ENCODE measurements at places on chromosomes 1 and 21. TPM values are rescaled to one million over a fixed set of nuclear protein-coding genes. Genes with fewer than 3 reads are reported as not detected.

Gene OR10J5
- not detected for total RNA-seq

Gene HES3
- total RNA-seq, result not detected

Gene ZC3H12A
- 18.1 TPM for total RNA-seq

Gene FCRLB
- 0.39 TPM for total RNA-seq

Gene NEK2
- total RNA-seq, result 8.9 TPM

Gene TPTE
- total RNA-seq, result not detected

Gene DNALI1
- 1.1 TPM for total RNA-seq

Gene FCGR3A
- 5.0 TPM for total RNA-seq

Gene WDR64
- total RNA-seq, result not detected

Gene TMEM82
- not detected for total RNA-seq

Gene IGSF9
- total RNA-seq, result 8.4 TPM

Gene RPRD2
- 16.2 TPM for total RNA-seq

Gene GJA9
- total RNA-seq, result not detected

Gene AKR7A2
- 35.9 TPM for total RNA-seq

Gene OR2L13
- total RNA-seq, result not detected

Gene LTN1
- 38.9 TPM for total RNA-seq

Gene PIGR
- total RNA-seq, result not detected

Gene CA6
- 4.8 TPM for total RNA-seq

Gene MIXL1
- total RNA-seq, result not detected

Gene PRELP
- total RNA-seq, result 5.5 TPM

GRCh38 chr1:17222557-17222956, 17.6 kb downstream of the PADI1 start:
- no peak for DNase-seq

- no peak for DNase-seq
Measured at GRCh38 chr1:20076710-20077461, 6.9 kb downstream of the PLA2G5 start.

DNA sequence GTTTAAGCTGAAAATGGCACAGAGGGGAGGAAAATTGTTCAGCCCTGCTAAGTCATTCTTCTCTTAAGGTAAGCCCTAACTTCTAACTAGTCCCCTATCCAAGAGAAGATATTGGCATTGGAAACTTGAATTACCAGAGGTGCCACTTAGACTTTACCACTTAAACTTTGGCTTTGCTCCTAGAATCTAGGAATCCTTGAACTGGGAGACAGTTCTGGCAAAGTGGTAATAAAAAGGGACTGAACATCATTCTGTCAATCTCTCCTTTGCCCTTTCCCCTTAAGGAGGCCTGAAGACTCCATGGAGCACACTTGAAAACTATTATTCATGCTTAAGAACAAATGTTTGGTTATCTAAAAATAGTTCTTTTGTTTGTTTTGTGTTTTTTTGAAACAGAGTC, 8.4 kb downstream of the ATP1A4 start:
- DNase-seq, result no peak

- DNase-seq, result no peak
Measured at GRCh38 chr1:34547046-34547674, 207.7 kb upstream of the GJB5 start.

- DNase-seq, result peak; percentile 58
Measured at GRCh38 chr21:31580866-31581276, 78.6 kb upstream of the SOD1 start.

- no peak for DNase-seq
Measured at GRCh38 chr21:25485914-25486313, 121.4 kb downstream of the MRPL39 start.

GRCh38 chr1:243447844-243448243, 192.0 kb downstream of the SDCCAG8 start:
- no peak for DNase-seq

DNA sequence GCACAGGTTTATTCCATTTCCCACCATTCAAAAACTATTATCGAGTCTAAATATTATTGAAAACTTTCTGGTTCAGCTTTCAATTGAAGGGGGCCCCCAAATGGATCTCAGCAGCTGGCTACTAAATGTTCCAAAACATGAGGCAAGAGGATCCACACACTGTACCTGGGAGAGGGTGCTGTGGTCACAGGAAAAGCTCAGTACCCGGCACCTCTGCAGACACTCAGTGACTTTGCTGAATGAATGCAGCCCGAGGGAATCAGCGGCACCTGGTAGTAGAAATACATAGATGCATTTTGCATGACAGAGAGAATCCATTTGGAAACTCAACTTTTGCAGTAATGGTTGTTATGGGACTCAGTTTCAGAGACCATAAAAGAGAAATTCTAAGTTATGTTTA, 89.3 kb downstream of the PCP4 start:
- no peak for DNase-seq

- no peak for DNase-seq
Measured at GRCh38 chr1:206902702-206903101, 5.5 kb downstream of the IL24 start.

- no peak for DNase-seq
Measured at GRCh38 chr1:165787741-165788140, 19.1 kb upstream of the TMCO1 start.

GRCh38 chr1:54811066-54811465, 9.9 kb upstream of the TTC22 start:
- no peak for DNase-seq

DNA sequence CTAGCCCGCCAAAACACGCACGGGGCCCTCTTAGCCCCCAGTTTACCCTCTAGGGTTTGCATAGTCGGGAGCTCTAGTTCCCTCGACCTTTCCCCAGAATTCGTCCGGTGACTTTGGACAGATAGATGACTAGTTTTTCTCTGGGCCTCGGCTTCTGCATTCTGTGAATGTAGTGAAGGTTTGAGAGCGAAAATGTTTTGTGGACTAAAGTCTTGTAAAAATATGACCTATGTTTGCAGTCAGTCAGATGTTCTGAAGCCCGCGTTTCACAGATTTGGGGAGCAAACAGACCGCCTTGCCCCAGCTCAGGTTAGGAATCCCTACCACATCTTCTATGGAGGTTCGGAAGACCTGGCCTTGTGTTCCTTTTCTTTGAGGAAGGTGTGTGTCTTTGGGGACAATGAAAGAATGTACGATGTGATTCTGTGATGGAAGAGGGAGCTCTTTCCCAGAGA, 401 bp downstream of the UQCRH start:
- no peak for DNase-seq

DNA sequence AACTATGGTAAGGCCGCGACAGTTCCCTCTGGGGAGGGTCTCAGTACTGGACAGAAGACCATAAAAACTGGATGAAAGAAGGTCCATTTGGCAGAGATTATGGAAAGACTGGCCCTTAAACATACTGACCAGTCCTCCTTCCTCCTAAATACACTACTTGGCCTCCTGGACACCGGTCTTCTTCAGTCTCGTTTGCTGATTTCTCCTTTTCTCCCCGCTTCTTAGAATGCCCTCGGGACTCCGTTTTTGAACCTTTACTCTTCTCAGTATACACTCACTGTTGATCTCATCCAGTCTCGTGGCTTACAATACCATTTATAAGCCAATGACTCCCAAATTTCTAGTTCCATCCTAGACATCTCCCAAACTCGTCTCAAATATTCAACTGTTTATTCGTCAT, 694 bp upstream of the MRPL9 start:
- DNase-seq, result no peak

GRCh38 chr1:205630241-205630640, 1.6 kb downstream of the ELK4 start:
- peak; percentile 25 for DNase-seq

- no peak for DNase-seq
Measured at GRCh38 chr1:76444773-76445172, 370.2 kb downstream of the ST6GALNAC3 start.

- no peak for DNase-seq
Measured at GRCh38 chr1:112255080-112255479, 140.9 kb upstream of the CTTNBP2NL start.

GRCh38 chr21:26212220-26212619, 41.6 kb upstream of the APP start:
- no peak for DNase-seq

- no peak for DNase-seq
Measured at GRCh38 chr1:248926401-248927182, 20.6 kb downstream of the PGBD2 start.

GRCh38 chr1:190708418-190709057, 230.9 kb upstream of the BRINP3 start:
- DNase-seq, result no peak

GRCh38 chr1:44048532-44049215, 17.4 kb upstream of the SLC6A9 start:
- no peak for DNase-seq

DNA sequence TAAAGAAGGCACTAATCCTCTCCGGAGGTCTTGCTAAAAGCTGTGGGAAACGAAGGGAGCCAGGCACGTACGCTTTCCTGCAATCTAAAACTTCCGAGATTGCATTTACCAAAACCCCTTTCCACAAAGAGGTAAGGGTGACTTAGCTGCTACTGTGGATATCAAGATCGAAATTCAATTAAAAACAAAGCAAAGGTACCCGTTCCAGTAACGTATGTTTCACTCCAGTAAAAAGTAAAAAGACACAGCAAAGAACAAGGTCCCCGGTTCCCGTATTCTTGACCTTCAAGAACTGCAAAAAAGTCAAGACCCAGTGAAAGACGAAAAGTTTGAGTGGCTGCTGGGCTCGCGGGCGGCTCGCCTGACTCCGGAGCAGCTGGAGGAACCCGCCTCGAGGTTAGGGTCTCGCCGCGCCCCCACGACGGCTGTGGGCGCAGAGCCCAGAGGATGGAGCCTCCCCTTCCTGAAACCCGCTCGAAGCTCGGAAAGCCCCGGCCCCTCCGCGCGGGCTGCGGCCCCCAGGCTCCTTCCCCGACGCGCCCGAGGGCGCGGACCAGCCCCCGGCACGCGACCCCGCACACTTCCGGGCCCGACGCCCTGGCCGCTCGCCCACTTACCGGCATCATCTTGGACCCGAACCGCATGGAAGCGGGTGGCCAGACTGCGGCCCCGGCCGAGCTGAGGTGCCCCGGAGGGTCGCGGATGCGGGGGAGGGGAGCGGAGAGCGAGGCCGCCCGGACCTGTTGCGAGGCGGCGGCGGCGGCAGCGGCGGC, 524 bp downstream of the TP53BP2 start:
- peak; percentile 76 for DNase-seq

DNA sequence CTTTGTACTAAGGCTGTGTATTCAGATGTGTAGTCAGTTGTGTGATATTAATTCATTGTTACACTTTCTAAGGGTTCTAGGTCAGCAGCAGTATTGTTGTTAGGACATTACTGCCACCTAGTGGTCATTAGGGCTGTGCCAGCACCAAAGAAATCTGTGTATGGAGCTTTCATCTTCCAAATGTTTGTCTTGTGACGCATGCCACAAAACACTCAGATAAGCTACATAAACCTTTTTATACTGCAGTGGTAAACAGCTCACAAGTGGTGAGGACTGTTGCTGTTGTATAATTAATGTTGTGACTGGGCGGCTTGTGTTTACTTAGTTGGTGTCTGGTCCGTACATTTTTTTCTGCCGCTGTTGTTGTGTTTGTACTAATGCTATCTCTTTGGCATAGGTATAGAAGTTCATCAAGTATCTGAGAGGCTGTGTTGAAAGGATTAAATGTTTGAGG, 51.7 kb downstream of the S1PR1 start:
- peak; percentile 53 for DNase-seq

- DNase-seq, result no peak
Measured at GRCh38 chr1:43067977-43068751, 103.9 kb downstream of the EBNA1BP2 start.

GRCh38 chr1:191290441-191290840, 812.8 kb upstream of the BRINP3 start:
- DNase-seq, result no peak

DNA sequence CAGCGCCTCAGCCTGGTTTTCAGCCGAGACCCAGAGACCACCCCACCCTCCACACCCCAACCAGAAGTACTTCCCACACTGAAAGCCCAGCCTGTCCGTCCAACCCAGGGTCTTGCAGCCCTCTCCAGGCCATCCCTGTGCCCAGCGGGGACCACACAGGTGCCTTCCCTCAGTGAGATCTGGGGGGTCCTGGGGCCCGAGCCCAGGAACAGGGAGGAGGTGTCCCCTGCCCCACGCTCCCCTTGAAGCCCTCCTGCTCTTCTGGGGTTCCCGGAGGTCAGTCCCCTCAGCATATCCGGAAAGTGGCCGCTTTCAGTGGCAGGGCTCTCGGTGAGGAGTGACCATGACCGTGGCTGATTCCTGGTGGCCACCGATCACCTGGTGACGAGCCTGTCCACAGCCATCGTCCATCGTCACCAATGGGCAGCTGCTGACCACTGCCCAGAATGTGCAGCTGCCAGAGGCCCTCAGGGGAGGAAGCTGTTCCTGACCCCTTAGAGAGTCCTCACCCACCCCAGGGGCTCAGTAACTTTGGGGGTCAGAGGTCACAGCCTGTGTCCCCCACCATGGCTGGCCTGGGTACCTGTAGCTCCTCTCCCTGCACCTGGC, 3.4 kb downstream of the TMEM240 start:
- no peak for DNase-seq

DNA sequence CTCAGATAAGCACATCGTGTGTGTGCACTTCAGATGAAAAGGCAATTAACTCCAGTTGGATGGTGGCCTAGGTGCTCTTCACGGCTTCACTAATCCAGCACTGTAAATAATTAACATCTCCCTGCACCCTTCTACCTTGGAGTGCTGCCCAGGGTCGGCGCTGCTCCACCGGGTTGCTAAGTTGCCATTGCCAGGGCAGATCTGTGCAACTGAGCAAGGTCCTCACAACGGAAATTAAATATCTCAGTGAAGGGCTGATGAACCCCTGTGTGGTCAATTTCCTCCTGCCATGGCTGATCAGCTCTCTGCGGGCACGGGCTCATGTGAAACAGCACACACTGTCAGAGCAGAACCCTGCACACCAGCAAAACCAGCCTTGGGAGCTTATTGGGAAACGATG, 63.2 kb downstream of the SYDE2 start:
- no peak for DNase-seq

GRCh38 chr1:228653748-228654147, 81.5 kb upstream of the RHOU start:
- DNase-seq, result no peak

GRCh38 chr1:38741341-38741740, 118.2 kb downstream of the RRAGC start:
- peak; percentile 11 for DNase-seq

DNA sequence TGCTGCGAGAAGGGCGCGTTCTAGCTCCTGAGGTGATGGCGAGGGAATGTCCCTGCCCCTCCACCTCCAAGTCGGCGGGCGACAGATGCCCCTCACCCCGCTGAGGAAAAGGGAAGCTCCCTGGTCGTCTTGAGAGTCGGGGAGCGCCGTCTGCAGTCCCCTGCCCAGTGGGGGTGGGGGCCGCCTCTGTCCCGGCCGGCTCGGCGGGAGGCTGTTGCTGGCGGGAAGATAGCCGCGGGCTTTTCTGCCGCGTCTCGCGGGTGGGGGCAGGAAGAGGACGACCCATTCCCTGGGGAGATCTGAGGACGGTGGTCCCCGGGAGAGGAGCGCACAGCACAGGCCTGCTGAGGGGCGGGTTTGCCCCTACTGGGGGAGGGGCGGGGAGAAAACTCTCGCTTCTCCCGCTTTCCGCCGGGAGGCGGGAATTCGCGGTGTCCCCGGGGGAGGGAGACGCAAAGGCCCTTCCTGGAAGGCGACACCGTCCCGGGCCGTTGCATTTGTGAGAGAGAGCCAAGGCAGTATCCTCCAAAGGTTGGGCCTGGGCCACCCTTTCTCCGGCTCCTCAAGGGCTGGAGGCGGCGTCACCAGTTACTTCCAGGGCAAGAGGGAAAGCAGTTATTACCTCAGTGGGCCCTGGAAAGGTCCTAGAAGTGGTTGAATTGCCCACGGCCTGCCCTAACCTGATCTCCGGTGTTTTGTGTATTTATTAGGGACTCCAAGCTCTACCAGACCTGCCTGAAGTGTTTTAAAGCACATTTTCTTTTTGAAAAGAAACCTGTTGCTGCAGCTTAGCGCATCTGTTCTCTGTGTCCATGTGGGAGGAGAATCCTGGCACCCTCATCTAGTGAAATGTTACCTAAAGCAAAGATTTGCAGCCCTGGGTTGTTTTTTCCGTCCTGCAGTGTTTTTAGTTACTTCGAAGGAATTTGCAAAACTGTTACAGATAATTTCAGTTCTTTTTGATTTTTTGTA, 648 bp downstream of the S100PBP start:
- peak; percentile 53 for DNase-seq

Measured in skin of body (tissue), 3 donors.